ENCODE measurements at places on chromosomes 7 and 10.

DNA sequence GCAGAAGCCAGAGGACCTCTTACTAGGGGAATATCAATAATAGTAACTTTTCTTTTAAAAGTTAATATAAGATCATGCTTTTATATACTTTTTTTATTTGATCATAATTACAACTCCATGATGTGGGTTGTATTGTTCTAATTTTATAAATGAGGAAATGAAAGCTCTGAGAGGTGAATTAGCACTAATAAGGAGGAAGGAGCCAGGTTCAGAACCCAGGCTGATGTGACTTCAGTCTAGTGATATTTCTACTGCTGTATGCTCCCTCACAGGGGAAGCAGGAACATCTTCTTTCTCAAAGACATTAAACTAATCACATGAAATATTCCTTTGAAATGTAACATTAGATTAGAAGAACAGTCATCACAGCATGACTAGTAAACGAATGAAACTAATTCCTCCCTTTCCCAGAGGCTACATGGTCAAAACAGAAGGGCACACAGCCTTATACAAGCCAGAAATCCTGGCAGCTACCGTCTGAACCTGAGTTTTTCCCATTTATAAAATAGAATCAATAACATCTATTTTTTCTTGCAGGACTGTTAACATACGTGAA, 81.4 kb upstream of the GJD4 start:
- no peak for DNase-seq

- DNase-seq, result no peak
Observed at GRCh38 chr7:17528636-17529035, 230.2 kb downstream of the AHR start.

GRCh38 chr10:1841759-1842158, 104.4 kb upstream of the ADARB2 start:
- no peak for DNase-seq

- no peak for DNase-seq
Observed at GRCh38 chr7:52685333-52685732, 350.1 kb upstream of the POM121L12 start.

- DNase-seq, result no peak
Observed at GRCh38 chr10:88892222-88892967, 12.3 kb downstream of the STAMBPL1 start.

GRCh38 chr7:142614116-142614515, 135.2 kb upstream of the PRSS1 start:
- DNase-seq, result no peak

DNA sequence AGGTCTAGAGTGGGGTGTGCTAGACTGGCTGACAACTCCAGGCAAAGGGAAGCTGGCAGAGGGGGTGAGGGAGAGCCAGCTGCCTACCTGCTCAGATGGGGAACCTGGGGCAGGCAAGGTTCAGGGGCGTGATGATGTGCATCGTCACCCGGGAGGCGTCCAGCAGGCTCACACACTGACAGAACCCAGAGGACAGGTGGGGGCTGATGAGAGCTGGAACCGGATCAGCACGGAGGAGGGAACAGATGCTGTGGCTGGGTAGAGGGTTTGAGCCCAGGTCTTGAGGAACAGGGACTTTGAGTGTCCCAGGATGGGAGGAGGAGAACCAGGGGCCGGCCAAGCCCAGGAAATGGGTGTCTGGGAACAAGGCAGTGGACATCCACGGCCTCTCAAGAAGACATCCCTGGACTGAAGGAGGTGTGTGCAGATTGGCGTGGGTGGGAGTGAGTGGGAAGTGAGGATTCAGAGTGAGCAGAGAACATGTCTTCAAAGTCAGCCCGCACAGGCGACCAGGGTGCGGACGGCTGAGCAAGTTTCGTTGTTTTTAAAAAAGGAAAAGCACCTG, 3.9 kb downstream of the RASGEF1A start:
- DNase-seq, result no peak

DNA sequence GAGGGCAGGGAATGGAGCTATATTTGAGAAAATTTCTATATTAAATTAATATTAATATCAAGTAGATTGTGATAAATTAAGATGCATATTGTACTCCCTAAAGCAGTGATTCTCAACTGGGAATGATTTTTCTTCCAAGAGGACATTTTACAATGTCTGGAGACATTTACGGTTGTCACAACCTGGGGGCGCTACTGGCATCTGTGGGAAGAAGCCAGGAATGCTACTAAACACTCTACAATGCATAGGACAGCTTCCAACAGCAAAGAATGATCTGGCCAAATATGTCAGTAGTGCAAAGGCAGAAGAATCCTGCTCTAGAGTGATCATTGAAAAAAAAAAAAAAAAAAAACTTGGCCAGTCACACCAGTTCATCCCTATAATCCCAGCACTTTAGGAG, 100.0 kb downstream of the LSM5 start:
- DNase-seq, result no peak

GRCh38 chr10:129952378-129953118, 11.5 kb downstream of the EBF3 start:
- DNase-seq, result no peak

- DNase-seq, result no peak
Observed at GRCh38 chr7:96319439-96319838, 2.5 kb downstream of the SLC25A13 start.

Measured in NCI-H2171 (cell line).